NCI-H345 (cell line): ENCODE measurements at places on chromosomes 1 and 21.

DNA sequence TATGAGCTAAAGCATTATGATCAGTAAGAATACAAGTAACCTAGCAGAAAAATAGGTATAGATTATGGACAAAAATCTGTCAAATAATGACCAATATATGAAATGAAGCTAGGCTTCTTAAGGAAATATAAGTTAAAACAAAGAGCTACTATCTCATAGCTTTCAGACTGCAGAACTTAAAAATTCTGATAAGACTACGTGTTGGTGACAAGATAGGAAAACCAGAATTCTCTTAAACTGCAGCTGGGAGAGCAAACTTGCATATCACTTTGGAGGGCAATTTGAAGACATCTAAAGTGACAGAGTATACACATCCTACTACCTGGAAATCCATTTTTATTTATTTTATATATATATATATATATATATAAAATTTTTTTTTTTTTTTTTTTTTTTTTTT lies 65.5 kb downstream of the LTN1 start:
- no peak for DNase-seq

DNA sequence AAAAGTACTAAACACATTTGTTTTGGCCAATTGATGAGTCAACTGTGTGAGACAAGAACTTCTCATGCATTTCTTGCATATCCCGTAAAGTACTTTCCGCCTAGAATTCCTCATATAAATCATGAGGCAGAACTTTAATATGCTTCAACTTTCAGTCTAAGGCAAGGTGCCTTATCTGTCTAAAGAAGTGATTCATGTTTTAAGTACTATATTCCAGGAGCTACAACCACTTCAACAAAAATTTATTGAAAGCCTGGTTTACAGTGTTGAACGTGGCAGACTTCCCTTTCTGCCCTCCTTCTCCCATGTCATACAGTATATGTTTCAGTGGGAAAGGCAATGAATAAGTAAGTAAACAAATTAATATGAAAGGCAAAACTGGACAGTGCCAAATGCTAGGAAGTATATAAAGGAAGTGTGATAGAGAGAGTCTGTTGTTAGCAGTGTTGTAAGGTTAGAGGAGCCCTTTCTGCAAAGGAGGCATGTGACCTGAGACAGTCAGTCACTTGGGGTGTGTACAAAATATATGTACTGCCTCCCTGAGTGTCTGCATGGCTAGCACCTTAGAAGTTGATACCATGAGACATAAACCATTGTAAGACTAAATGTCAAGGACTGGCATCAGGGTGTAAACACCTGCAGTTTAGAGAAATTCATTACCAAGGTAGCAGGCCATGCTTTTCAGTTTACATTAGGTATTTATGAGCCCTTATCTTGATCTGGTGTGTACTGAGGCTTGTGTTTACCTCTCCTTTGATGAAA lies 362.2 kb downstream of the SRGAP2C start:
- DNase-seq = no peak

GRCh38 chr1:62481681-62482080 lies 44.8 kb downstream of the USP1 start:
- no peak for DNase-seq

DNA sequence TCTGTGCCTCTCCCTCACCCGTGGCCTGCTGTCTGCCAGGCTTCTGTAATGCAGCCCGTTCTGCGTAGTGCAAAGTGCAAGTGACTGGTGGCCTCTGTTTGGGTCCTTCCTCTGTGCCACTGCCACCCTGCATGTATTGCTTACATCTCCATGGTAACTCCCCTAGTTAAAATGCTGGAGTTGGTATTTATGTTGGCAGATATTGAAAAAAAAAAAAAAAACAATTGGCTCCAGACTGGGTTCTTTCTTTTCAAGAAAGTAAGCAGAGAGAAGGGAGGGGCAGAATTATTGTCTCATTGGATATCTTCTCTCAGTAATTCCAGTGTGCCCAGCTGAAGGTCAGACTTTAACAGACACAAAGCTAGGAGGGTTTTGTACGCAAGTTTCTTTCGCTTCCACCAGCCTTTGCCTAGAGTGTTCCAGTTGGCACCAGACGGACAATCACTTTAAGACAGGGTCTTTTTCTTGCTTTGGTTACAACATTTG lies 242.3 kb downstream of the PBX1 start:
- no peak for DNase-seq

DNA sequence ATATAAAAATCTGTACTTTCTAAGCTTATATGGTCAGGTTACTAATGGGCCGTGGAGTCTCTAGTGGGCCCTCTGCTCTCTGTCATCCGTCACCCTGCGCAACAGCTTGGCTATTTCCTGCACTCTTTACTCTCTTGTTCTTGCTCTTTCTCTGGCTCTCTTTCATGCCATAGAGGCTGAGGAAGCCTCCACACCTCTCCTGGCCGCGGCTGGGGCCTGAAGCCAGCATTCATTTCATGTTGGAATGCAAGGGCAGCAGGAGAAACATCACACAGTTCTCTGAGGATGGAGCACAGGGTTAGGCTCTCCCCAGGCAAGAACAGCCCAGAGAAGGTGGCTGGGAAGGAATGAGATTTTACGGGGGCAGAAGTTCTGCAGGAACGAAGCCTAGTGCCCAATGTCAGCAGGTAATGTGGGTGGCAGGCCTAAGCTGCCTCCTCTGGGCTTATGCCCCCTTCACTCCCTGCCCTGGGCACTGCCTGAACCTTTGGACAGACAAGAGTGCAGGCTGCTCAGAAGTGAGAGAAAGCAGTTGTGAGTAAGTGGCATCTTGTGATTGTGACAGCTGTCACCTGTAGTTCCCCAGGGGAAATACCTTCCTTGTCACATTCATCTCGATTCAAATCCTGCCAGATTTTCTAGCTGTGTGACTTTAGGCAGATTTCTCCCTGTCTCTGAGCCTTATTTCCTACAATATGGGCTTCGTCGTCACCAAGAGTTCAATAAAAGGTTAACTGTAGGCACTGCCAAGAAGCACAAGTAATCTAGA lies 3.6 kb upstream of the FHAD1 start:
- no peak for DNase-seq
